ENCODE measurements at places on chromosomes 1 and 21.

GRCh38 chr1:69702085-69702484 is 134.4 kb downstream of the LRRC7 start:
- DNase-seq, result no peak

DNA sequence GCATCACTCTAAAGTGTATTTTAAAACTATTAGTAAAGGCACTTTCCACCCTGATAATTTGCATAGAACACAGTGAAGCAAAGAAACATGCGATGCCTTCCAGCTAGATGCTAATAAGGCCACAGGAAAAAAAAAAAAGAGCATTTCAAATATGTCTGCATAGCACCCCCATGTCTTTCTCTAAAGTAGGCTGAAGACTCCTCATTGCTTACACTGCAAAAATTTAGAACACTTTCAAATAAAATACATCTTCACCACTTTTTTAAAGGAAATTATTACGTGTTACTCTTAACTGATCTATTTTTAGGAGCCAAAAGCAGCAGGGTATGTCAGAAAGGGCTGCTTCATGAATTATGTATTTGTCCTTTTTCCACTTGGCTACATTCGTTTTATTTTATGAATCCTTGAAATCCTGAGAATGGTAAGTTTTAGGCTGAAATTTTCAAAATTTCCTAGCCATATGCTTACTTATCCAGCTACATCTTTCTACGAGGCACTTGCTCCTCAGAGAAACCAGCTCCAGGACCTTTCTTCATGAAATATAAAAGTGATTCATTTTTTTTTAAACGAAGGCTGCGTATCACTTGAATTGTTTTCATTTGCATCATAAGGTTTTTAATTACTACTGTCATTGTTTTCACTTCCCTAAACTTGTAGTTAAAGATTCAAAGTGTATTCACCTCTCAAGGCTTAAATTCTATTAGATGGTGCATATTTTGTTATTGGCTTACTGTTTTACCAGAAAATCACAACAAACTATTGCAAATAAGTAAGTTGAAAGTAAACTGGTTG is 513.0 kb downstream of the PTPRC start:
- no peak for DNase-seq

DNA sequence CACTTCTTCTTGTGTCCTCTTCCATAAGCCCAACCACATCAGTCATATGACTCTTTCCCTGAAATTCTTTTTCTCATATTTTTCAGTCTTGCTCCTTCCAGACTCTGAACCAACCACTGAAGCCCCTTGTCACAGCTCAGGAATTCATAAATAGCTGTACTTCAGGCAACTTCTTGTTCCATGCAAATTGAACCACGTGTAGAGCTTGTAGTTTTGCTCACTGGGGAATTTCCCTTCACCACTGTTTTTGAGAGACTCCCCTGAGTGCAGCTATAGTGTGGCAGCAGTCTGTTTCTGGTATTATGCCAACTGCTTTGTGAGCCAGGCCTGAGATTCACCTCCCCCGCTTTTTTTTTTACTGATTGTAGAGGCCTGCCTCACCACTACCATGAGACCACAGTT is 150.3 kb upstream of the SPAG17 start:
- no peak for DNase-seq

- no peak for DNase-seq
Measured at GRCh38 chr1:179575497-179576314, at the start of gene NPHS2. Gene NPHS2 (minus strand): TSS chr1:179575948. CDS start chr1:179575864, 84 bp downstream.

GRCh38 chr1:6358144-6358624 is 35.4 kb downstream of the ACOT7 start:
- DNase-seq, result peak; percentile 19

DNA sequence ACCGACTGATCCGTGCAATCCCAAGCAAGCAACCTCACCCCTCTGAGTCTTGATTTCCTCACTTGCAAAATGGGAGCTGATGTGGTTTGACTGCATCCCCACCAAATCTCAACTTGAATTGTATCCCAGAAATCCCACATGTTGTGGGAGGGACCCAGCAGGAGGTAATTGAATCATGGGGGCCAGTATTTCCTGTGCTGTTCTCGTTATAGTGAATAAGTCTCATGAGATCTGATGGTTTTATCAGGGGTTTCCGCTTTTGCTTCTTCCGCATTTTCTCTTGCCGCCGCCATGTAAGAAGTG is 58.4 kb downstream of the FHAD1 start:
- DNase-seq, result no peak

GRCh38 chr1:62260688-62261087 is 58.5 kb downstream of the KANK4 start:
- no peak for DNase-seq

DNA sequence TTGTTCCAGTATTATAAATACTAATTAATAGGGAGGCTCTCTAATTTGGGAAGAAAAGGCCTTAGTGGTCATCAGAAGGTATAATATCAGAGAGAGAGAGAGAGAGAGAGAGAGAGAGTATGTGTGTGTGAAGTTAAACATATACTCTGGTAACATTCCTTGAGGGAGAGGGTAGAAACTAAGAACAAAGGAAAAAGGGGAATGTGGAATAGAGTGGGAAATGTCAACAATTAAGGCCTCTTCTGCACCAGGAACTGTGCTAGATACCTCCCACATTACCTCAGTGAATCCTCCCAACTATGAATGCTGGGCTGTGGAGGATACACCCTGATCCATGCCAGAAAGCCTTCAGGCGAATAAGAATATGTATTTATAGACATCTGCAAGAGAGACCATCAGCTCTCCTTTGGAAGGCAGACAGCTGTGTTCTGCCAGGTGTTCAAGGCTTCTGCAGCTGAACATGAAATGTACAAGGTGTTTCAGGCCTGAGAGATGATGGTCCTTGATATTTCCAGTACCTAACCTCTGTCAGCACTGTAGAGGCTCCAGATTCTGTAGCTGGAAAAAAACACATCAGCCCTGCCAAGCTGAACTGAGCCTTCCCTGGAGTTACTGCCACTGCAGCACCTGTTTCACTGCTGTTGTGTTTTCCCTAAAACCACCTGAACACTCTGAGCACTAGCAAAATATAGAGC is 29.1 kb downstream of the TBX15 start:
- no peak for DNase-seq

GRCh38 chr1:52926864-52927211 is 238 bp upstream of the SCP2 start:
- no peak for DNase-seq

DNA sequence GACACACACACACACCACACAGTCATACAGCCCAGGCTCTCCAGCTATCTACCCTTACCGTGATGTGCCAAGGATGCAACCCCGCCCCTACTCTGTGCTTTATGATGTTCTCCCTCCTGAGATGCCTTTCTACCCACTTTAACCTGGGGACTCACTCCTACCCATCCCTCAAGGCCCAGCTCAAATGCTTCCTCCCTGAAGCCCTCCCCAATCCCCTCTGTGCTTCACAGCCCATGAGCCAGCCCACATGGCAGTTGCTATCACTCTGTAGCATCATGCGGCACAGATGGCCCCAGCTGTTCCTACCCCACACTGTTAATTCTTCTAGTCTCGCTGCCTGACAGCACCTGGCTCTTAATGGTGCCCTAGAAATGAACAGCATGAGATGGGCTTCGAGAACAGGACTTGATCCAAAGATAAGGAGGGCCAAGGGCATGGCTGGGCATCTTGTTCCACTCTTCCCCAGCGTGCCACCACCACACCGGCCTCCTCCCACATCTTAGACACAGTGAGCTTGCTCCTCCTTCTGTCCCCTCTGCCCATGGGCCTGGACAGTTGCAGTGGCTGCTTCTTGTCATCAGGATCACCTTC is 109.8 kb downstream of the GLIS1 start:
- DNase-seq, result no peak

- no peak for DNase-seq
Measured at GRCh38 chr1:8663915-8664329, 153.5 kb downstream of the RERE start.

- DNase-seq, result no peak
Measured at GRCh38 chr1:3230553-3230952, 161.6 kb downstream of the PRDM16 start.

DNA sequence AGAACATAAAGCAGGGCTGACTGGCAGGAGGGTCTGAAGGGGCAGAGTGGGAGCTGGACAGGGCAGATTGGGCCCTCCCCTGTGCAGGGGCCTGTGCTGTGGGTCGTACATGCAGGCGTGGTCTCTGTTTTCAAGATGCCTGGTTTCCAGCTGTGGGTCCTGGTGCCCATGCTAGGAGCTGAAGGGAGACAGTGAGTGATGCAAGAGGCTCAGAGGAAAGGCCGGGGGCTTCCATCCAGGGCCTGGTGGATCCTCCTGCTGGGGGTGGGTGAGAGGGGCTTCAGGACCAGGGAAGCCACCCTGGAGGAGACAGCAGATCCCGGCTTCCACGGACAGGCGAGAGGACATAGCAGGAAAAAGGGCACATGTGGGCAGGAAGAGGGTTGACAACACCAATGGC is 349.0 kb upstream of the VAMP3 start:
- DNase-seq, result no peak

GRCh38 chr21:34962586-34963222 is 86.4 kb downstream of the RUNX1 start:
- peak; percentile 41 for DNase-seq

DNA sequence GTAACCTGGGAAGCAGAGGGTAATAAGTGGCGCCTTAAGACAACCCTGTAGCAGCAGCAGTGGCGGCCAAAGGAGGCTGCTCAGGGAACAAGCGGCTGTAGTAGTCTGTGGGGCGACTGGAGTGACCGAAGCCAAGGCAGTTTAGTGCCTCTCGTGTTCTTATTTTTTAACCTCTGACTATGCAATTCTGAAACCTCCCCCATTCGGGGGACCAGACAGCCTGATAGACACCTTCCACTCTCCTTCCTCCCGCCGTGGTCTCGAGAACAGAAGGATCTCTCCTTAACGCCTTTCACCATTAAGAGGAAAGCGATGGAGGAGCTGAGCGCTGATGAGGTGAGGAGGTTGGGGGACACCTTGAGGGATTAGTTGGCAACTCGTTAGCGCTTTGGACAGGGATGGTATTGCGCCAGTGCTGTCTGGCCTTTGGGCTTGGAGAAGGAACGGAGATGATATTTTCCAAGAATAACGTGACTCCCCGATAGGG is 644 bp downstream of the UBE4B start:
- peak; percentile 26 for DNase-seq

DNA sequence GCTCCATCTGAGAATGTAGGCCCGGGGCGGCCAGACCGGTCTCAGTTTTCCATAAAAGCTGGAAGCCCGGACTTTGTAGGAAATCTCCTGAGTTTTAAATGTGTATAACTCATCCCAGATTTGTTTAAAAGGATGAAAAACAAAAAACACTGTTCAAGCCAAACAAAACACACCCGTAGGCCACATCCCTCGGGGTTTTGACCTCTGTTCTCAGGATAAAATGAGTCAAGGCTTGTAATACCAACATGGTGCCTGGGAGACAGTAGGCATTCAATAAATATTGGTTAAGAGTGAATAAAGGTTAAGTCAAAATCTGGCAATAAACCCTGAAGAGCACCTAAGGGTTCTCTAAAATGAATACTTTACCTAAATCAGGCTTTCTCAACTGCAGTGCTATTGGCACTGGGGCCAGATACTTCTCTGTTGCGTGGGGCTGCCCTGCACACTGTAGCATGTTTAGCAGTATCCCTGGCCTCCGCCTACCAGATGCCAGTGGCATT is 55.0 kb downstream of the KAZN start:
- no peak for DNase-seq

- no peak for DNase-seq
Measured at GRCh38 chr1:168482106-168482505, 61.7 kb downstream of the XCL2 start.

DNA sequence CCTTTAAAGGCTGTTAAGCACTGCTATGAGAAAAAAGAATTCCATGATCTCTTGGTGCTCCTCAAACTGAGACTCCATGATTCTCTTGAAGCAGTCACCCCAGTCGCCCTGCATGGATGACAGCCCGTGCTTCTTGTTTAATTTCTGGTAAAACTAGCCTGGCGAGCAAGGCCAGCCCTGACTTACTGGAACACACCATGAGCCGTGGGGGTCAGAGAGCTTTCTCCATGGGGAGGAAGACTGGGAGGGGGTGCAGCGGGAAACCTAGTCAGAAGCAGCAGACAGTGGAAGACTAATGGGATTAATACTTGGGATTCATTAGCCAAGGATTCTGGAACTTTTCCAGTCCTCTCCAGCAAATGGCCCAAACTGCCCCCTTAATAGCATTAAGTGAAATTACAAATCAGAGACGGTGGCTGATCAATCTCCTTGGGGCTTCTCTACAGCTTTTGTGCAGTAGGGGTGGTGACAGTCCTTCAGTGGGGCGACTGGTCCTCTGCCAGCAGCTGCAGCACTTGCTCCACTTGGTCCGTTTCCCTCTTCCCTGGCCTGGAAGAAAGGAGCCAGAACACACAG is 57.2 kb upstream of the LRRN2 start:
- DNase-seq, result no peak

- no peak for DNase-seq
Measured at GRCh38 chr1:198253259-198253658, 96.5 kb downstream of the NEK7 start.
